T1000 (cell line): ENCODE measurements at places on chromosomes 2 and 18.

DNA sequence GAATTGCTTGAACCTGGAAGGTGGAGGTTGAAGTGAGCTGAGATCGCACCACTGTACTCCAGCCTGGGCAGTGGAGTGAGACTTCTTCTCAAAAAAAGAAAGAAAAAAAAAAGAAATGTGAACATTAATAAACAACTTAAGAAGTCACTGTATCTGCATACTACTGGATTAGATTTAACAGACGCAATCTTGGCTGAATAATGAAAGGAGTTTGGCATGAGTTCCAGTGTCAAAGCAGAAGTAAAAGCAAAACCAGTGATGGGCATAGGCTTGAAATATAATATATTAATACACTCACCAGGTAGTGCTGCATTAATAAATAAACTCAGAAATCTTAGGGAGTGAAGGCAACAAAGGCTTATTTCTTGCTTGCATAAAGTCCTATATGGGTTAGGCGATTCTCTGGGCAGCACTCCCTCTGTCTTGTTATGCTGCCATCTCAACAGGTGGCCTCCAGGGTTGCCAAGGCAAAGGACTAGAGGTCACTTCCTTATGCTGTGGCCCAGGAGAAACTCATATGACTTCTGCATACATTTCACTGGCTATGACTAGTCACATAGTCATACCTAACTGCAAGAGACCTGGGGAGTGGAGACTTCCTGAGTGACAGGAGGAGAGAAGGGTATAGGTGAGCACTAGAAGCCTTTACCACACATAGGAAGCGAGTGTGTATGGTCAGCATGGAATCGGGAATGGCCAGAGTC is 296.2 kb upstream of the SPRED2 start:
- no peak for DNase-seq

DNA sequence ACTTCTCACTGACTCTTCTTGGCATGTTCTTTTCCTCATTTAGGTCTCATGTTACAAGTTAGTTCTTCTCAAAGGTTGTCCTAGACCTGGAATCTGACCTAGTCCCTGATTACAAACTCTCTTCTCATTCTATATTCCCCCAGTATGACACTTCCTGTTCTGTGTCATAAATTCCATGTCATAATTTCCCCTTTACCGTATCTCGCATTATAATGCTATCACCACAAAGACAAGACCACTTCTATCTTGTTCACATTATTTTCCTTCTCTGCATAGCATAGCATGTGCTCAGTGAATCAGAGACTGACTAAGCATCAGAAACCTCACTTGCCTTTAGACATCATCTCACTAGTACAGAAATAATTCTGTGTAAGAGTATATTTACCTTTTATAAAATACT is 63.6 kb upstream of the CAVIN2 start:
- DNase-seq, result no peak

GRCh38 chr18:38951633-38952032 is 1386.0 kb upstream of the CELF4 start:
- no peak for DNase-seq

GRCh38 chr2:153235516-153235915 is 243.0 kb downstream of the RPRM start:
- DNase-seq, result no peak

DNA sequence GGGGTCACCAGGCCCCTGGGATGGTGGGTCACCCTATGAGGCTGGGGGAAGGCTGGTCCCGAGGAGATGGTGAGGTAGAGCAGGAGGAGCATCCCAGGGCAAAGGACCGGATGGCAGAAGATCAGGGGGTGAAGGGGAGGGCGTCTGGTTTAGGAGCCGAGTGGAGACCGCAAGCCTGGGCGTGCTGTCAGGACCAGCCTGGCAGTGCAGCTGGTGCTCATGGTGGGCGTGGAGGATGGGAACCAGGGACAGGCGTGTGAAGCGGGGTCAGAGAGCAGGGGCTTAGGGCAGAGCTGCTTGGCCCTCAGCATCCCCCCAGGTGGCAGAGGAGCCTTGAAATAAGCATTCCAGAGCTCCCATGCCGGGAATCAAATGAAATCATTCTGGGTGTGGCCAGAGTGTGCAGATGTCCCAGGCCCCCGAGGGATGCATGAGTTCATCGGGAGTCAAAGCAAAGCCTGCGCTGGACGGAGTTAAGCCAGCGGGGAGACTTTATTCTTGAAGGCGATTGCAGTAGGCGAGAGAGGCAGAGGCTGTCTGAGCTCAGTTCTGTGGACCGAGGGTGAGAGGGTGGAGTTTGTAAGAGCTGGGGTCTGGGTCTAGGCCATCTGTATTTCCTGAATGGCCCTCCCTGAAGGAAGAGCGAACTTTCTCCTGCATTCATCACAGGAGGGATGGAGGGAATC is 33.1 kb upstream of the MBP start:
- DNase-seq, result no peak

- no peak for DNase-seq
Measured at GRCh38 chr2:186554850-186555671, 34.8 kb upstream of the ITGAV start.

DNA sequence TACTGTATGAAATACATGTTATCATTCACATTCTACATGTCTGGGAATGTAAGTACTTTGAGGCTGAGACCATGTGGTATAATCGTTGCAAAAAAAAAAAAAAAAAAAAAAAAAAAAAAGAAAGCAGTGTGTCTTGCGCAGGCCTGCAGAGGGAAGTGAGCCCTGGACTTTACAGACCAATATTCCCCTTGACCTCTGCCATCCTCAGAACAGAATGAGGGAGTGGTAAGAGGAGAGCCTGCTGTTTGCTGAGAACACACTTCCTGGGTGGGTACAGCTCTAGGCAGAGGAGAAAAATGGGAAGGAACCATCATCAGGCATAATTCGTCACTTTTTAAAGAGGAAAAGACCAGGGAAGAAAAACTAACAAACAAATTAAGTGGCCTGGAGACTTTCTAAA is 28.8 kb upstream of the TBC1D8 start:
- no peak for DNase-seq

- no peak for DNase-seq
Measured at GRCh38 chr18:44823286-44823685, 142.6 kb downstream of the SETBP1 start.

DNA sequence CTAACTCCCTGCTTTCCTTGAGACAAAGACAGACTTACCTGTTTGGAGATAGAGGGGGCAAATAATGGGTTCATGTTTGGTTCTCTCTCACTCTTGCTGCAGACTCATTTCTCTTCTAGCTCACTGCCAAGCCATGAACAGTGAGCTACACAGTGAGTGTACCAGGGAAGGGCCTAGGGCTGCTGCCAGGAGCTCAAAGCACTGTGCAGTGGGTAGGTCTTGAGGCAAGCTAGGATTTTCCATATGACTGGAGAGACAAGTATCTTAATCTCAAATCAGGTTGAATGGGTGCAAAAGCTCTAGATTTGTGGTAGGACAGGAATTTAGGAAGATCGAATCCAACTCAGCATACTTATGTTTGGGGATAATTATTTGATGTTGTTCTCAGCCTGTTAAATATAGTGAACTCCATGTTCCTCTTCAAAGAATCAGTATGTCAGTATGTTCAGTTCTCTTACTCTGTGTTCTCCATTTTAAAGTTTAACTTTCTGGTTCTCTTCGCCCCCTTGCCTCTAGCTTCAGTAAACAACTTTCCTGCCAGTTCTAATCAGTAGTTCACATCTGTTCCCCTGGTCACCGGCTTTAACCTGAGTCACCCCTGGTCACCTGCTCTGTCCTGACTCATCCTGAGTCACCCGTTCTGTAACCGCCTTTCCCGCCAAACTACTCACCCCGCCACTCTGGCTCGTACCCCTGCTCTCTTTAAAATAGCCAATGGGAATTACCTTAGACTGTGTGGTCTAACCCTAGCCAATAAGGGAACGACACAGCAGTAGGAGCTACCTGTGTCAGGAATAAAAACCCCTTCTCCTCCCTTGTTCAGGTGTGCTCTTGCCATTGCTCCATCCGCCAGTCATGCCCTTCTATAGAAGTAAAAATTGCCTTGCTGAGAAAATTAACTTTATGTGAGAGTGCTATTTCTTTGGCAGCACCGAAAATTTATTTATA is 21.9 kb downstream of the SLC25A52 start:
- DNase-seq, result no peak

GRCh38 chr18:7234956-7235355 is 4.1 kb downstream of the LRRC30 start:
- DNase-seq, result no peak

- DNase-seq, result no peak
Measured at GRCh38 chr2:102304268-102304667, 7.1 kb upstream of the IL1RL1 start.

- DNase-seq, result no peak
Measured at GRCh38 chr2:12831016-12831415, 114.3 kb downstream of the TRIB2 start.

GRCh38 chr2:85490861-85491755 is 47.9 kb upstream of the MAT2A start:
- DNase-seq, result no peak

- DNase-seq, result no peak
Measured at GRCh38 chr2:130986890-130987493, 106.3 kb downstream of the FAM168B start.

DNA sequence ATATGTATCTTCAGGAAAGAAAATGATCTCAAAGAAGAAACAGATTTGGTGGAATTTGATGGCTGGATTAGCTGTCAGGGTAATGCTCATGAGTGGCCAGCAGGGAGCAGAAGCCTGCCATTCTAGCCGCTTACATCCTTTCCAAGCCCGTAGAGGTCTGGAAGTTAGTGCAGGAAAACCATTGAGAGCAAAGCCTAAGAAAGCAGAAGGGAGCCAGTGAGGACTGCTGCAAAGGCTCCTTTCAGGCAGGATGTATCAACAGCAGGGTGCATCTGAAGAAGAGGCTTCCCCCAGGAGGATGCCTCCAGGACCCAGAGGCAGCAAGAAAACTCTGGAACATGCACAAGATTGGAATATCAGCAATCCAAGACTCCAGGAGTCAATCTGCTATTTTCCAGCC is 22.9 kb upstream of the LBH start:
- no peak for DNase-seq

DNA sequence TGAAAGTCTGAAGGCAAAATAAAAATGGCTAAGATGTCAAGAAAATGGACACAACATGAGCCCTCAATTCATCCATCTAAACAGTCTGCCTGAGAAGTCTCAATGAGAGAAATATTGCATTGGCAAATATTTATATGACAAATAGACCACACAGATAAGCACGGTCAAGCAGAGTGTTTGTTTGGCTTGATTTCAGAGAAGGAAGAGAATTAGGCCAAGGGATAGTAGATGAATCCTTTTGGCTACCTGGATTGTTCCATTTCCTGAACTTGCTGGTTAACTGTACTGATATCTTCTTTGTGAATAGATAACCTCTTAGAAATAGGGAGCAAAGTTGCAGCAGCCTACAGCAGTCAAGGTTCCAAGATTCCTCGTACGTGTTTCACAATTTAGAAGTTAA is 129.6 kb downstream of the RBMS1 start:
- DNase-seq, result no peak

DNA sequence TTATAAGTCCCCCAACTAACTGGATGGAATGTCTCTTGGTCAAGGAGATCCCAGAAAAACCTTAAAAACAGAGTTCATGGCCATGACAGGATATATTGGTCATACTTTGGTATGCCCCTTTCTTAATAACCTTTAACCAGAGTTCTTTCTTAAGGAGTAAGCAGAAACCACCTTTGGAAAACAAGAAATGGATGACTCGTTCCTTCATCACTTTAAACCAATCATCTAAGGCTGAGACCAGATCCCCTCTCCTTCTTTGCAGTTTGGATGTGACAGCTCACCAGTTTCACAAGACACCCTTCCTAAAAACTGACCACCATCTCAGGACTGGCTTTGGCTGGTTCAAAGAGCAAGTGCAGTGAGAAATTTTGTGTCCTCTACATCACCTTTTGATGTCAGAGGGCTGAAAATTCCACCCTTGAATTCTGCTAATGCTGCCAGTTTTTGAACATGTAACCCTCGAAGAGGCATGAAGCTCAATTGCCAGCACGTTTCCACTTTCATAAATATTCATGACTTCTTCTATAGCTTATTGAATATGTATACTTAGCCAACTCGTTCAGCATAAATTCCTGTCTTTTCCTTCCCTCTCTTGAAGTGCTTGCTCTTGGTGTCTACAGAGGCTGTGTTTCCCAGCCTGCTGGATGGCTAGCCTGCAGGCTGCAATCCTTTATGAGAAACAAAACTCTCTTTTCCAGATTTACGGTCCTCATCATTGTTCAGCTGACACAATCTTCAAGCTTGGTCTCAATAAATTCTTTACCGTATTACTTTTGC is 1323.5 kb upstream of the TMEFF2 start:
- no peak for DNase-seq

DNA sequence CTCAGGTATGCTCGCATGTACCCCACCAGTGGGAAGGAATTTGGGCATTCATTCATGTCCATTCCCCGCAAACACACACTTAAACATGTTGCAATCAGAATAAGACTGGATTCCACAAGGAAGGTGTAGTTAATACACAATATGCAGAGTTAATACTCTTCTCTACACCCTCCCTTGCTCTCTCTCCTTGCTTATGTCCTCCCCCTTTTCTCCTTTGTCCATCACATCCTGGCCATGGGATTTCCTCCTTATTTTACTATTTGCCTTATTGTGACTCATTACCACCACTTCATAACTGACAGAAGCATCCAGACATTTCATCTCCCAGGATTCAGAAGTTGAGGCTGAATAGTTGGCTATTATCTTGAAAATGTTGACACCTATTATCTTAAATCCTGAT is 473.8 kb upstream of the SPHKAP start:
- DNase-seq, result no peak

- no peak for DNase-seq
Measured at GRCh38 chr2:119251652-119252051, 28.0 kb downstream of the STEAP3 start.

DNA sequence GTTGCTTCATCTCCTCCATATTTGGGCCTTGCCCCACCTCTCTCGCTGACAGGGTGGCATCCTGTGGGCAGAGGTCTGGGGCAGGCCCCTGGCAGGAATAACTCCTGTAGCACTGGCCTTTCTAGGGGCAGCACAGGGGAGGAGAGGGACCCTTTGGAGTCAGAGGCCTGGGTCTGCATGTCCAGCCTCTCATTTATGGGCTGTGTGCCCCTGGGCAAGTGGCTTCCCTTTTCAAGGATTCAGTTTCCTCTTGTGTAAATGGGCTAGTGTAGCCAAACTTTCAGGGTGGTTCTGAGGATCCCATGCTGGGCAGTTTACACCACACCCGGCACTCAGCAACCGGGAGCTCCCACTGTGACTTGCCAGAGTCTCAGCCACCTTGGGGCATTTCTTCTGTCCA is 23.4 kb downstream of the ADRA2B start:
- DNase-seq, result no peak

DNA sequence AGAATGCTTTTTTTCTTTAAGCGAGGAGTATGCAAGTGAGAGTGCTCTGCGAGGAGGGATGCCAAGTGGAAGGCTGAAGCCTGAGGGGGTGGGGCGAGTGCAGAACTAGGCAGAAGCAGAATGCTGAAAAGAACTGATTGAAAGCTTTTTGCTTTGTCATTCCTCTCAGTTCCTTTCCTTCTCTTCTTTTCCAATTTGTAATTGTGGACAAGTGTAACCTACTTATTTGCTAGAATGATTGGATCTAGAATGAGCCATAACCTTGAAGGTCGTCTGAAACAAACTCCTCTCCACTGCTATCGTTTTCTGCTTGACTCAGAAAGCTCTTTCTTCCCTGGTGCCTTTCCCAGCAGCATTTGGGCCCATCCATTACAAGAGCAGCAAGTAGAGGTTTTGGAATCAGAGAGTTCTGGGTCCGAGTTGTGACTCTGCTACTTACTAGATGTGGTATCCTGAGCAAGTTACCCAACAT is 115.3 kb downstream of the METTL8 start:
- DNase-seq, result no peak
